Right renal cortex interstitium (tissue), 3 donors: ENCODE measurements at places on chromosomes 3 and 15. TPM values are rescaled to one million over a fixed set of nuclear protein-coding genes. Genes with fewer than 3 reads are reported as not detected.

Gene GOLGA6L24
- not detected for polyA plus RNA-seq

Gene CACNA2D2
- polyA plus RNA-seq = 14.0 TPM

Gene GABRB3
- 9.1 TPM for polyA plus RNA-seq

Gene TUSC7
- polyA plus RNA-seq = not detected

Gene ACTL6A
- 126 TPM for polyA plus RNA-seq

Gene NRG4
- 5.4 TPM for polyA plus RNA-seq

Gene CHRNA5
- 10.2 TPM for polyA plus RNA-seq

Gene NPAP1
- 0.17 TPM for polyA plus RNA-seq

Gene GPR171
- polyA plus RNA-seq = not detected

Gene APBA2
- polyA plus RNA-seq = 11.8 TPM

Gene SMARCC1
- polyA plus RNA-seq = 130 TPM

Gene BNC1
- polyA plus RNA-seq = 0.12 TPM

DNA sequence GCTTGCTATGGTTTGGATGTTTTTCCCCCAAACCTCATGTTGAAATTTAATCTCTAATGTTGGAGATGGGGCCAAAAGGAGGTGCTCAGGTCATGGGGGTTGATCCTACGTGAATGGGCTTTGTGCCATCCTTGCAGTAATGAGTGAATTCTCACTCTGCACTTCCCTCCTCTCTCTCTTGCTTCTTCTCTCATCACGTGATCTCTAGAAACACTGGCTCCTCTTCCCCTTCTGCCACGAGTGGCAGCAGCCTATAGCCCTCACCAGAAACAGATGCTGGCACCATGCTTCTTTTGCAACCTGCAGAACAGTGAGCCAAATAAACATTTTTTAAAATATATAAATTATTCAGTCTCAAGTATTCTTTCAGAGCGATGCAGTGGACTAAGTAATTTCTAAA, 13.3 kb upstream of the PLSCR1 start:
- DNase-seq = no peak

- no peak for DNase-seq
Measured at GRCh38 chr3:75332794-75333193, 331.3 kb upstream of the FRG2C start.

DNA sequence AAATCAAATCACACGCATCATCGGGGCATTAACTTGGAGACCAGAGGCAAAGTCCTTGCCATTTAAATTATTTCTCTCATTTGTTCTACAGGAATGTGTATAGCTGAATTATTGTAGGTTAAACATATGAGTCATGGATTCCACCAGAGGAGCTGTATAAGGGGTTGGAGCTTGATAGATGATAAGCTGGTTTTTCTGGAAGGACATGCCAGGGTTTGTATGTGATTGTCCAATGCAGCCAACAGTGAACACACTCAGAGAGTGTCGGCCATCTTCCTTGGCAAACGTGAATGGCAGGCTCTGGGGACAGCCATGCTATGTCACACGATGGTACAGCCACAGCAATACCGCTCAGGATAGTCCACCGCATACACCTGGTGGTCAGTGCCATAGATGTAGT, 25.1 kb downstream of the SSUH2 start:
- DNase-seq = no peak

GRCh38 chr15:98719137-98719740, 70.9 kb downstream of the IGF1R start:
- no peak for DNase-seq

DNA sequence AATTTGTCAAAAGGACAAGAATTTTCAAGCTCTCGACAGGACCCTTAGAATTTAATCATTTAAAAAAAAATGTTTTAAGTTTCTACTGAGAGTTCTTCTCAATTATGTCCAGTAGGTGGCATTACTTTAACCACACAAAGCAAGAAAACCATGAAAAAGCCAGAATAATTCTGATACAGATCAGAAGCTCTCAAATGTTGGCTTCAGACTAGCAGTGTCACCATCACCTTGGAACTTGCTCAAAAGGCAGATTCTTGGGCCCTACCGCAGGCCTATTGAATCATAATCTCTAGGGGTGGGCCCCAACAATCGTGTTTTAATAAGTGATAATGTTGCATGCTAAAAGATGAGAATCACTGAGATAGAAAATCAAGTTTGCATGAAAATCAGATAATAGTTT, 99.5 kb upstream of the KCNMB2 start:
- DNase-seq = no peak

DNA sequence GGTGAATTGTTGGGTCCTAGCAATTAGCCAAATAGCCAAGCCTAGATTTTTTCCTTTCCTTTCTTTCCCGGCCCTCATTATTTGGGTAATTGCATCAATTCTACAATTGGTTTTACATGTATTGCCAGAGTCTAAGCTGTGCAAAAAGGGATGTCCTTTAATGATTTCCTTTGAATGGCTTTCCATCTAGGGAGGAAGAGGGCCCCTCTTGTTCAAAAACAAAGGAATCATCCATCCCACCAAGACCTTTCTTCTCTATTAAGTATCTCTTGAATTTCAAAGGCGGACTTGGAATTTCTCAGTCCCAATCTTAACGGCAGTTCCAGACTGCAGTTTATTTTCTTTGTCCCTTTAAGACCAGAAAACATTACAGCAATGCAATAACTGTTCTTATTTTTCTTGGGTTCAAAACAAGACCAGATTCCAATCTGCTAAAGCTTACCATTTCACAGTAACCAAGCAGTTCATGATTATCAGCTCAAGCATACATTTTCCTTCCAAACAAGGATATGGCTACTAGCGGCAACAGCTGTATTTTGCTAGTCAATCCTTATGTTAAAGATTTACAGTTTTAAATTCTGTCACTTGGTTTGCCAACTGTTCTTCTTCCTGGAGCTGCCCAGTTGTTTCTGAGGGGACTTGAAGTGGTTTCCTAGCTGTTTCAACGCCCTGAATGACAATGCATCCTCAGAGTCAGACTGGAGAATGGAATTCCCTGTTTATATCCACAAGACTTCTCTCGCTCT, 91.4 kb upstream of the LRIG1 start:
- DNase-seq = no peak

- no peak for DNase-seq
Measured at GRCh38 chr3:147388700-147389580, 17.4 kb downstream of the ZIC4 start.

GRCh38 chr15:57696146-57696545, 10.4 kb upstream of the POLR2M start:
- no peak for DNase-seq

GRCh38 chr3:183350164-183350563, 78.3 kb downstream of the MCF2L2 start:
- DNase-seq = no peak

DNA sequence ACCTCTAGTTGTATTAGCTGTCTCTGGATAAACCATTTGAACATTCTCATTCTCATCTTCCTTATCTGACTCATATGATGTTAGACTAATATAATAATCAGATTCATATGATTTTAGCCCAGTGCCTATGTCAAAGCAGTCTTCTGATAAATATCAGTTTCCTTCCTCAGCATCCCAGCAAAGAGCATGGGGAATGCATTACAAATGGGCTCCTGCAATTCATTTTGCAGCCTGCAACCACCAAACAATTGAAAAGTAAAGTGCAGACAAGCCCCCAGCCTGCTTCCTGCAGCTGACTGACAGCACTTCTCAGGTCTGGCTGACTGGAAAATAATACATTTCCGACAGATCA, 78.2 kb upstream of the STAC start:
- DNase-seq = no peak

GRCh38 chr15:92289733-92290132, 103.9 kb upstream of the ST8SIA2 start:
- DNase-seq = no peak

- no peak for DNase-seq
Measured at GRCh38 chr3:76943058-76943457, 96.8 kb upstream of the ROBO2 start.

- DNase-seq = no peak
Measured at GRCh38 chr3:126501054-126501453, 16.5 kb downstream of the UROC1 start.

DNA sequence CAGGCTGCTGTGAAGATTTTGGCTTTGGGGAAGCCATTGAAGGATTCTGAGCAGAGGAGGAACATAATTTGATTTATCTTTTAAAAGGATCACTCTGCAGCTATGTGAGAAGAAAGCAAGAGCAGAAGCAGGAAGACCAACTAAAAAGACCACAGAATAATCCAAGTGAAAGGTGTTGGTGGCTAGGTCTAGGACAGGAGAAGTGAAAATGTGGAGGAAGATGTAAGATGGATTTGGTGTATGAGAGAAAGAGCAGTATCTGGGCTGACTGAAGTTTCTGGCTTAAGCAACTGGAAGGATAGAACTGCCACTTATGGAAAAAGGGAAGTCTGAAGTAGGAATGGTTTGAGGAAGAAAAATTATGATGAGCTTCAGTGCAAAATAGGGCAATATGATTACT, 62.0 kb downstream of the SFMBT1 start:
- DNase-seq = no peak

DNA sequence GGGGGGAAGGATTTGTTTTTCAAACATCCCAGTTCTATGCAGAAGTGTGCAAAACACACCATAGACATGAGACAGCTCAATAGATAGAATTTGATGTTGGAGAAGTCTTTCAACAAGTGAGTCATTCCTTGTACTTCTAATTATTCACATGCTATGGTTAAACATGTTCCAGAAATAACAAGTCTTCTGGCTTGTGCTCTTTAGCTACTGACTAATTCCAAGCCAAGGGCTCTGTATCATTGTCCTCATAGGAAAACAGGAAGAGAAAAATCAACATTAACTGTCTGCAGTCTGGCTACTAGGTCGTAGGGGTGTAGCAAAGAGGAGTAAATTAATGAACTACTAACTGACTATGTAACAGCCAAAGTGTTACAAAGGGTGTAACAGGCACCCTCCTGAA, 25.8 kb downstream of the LDHAL6B start:
- no peak for DNase-seq

DNA sequence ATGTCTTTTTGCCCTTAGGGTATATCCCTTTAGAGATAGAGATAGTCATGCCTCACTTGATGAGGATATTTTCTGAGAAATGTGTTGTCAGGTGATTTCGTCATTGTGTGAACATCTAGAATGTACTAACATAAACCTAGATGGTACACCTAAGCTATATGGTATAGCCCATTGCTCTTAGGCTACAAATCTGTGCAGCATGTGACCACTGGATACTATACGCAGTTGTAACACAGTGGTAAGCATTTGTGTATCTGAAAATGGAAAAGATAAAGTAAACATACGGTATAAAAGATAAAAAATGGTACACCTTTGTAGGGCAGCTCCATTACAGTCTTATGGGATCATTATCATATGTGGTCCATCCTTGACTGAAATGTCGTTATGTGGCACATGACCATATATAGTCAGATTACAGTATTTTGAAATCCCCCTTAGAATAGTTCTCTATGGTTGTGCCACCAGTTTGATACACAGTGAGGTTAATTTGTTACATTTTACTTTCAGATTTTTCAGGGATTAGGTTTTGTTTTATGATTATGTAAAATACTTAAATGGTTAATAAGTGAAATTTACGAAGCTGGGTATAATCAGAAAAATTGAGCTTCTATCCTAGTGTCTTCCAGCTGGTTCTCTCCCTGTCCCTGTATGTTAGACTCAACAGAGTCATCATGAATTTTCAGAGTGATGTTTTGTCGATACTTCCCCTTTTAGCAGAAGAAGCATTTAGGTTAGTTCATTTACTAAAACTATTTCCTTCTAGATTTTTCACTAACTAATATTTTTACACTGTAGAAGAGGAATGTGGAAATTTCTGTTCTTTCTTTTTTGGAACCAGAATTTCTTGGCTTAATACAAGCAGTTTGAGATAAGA, 12.8 kb downstream of the SETD5 start:
- no peak for DNase-seq

DNA sequence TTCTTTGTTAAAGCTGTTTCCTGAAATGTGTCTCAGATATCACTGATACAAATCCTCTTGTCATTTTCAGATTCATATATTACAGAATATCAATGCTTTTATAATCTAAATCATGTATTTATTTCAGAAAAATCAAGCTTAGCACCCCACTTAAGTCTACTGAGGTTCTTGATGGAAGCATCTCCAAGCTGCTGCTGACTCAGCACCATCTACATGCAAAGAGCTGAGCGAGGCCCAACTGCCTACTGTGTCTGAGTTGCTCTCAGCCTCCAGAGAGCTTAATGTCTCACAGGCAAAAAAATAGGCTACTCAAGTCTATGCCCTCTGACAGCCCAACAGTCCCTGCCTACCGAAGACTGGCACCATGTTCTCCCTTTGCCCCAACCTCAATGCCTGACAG, 29.2 kb upstream of the STIMATE start:
- no peak for DNase-seq

DNA sequence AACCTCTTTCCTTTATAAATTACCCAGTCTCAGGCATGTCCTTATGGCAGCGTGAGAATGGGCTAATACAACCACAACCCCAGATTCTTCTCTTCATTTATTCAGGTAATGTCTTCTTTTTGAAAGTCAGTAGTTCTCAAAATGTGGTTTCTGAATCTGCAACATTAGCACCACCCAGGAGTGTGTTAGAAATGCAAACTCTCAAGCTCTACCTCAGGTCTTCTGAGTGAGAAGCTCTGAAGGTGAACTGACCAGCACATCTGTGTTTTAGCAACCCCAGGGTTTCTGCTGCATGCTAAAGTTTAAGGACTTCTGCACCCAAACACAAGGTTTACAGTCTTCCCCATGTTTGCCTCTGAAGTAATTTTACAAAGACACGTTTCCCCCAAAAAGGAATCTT, 22.3 kb upstream of the TRIM59 start:
- DNase-seq = no peak

DNA sequence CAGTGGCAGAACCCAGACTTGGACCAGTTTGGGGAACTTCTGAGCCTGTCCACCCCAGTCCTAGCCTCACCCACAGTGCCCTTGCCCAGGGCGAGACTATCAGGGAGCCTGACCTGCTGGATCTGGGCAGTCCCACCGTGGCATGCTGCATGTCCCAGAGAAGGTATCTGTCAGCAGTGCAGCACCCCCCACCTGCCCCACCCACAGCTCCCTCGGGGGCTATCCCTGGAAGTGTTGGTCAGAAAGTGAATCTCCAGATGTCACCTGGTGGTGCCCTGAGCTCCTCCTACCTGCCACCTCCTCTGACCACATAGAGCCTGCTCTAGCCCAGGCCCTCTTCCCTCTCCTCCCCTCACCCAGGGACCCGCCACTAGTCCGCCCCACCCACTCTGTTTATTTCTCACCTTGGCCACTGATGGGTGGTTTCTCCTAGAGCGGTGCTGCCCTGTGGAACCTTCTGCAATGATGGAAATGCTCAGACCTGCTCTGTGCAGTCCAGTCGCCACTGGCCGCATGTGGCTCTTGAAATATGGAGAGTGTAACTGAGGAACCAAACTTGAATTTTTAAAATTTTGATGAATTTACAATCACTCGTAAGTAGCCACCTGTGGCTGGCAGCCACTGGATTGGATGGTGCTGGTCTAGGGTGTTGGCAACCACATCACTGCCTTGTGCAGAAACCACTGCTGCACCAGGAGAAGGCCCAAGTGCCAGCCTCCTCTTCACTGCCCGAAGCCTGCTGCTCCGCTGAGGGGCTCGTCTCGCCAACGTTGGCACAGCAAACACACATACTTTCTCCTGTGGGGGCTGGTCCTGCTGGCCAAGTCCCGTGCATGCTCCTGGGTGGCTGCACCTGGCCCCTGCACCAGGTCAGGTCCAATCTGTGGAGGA, 13.1 kb downstream of the HDAC11 start:
- DNase-seq = no peak
